ENCODE measurements at places on chromosomes 7 and 10.
A peak's percentile ranks its signal among the peaks of the same experiment; 100 is the strongest.

- no peak for DNase-seq
These were observed 345.5 kb downstream of the GALNT17 start for GRCh38 chr7:71477441-71477840.

- peak; percentile 67 for DNase-seq
These were observed 55.1 kb downstream of the CYCS start for GRCh38 chr7:25069900-25070443.

GRCh38 chr10:64732372-64732957 is 1211.3 kb downstream of the REEP3 start:
- no peak for DNase-seq

GRCh38 chr10:13526948-13527863 is 1.6 kb downstream of the BEND7 start:
- no peak for DNase-seq

- no peak for DNase-seq
These were observed 259.1 kb downstream of the KLF6 start for GRCh38 chr10:3525832-3526449.

DNA sequence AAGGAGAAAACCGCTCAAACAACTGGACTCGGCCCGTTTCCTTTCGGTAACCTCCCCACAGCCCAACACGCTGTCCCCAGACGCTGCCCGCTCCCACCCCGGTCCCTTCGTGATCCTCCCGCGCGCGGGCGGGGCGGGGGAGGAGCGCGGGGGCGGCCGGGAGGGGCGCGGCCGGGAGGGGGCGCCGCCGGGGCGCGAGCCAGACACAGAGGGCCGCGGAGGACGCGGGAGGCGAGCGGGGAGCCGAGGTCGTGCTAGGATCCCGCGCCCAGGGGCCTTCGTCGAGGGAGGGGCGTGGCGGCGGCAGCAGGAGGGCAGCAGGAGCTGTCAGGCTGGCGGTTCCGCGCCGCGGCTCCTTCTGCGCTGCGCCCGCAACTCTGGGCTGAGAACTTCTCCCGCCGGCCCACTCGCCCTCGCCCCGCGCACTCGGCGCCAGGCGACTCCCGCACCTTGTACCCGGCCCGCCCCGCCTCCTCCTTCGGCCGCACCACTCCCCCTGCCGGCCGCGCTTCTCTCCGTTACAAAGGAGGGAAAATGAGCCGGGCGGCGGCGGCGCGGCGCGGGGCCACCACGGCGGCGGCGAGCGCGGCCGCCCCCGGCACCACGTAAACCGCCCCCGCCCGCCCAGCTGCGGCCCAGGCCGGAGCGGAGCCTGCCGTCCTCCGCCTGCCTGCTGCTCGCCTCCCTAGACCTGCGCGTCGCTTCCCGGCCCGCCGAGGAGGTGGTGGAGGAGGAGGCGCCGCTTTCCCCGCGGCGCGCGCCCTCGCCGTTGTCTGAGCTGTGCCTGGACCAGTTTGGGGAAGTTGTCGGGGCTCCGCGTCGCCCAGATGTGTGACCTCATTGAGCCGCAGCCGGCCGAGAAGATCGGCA is at the start of gene CDK14:
Gene CDK14, plus strand, starts transcription at position 521 of the 870 bp plus-strand sequence. Its CDS starts 307 bp downstream, at position 828.
- DNase-seq, result no peak

- DNase-seq, result no peak
These were observed 136.0 kb upstream of the FAM20C start for GRCh38 chr7:56291-56913.

- DNase-seq, result no peak
These were observed 60.2 kb downstream of the MPP7 start for GRCh38 chr10:28242555-28243204.

GRCh38 chr7:103989785-103990767 is 618 bp upstream of the RELN start:
- DNase-seq, result no peak
